Stimulated activated CD8-positive, alpha-beta memory T cell treated with anti-CD3 and anti-CD28 coated beads, Interleukin-7, amount 100 ng/mL, for 24 hours (primary cell): ENCODE measurements at places on chromosomes 1 and 21.

- no peak for DNase-seq
Measured at GRCh38 chr1:223077247-223077833, 65.7 kb downstream of the TLR5 start.

GRCh38 chr21:31803039-31804007 is 69.5 kb upstream of the HUNK start:
- no peak for DNase-seq

DNA sequence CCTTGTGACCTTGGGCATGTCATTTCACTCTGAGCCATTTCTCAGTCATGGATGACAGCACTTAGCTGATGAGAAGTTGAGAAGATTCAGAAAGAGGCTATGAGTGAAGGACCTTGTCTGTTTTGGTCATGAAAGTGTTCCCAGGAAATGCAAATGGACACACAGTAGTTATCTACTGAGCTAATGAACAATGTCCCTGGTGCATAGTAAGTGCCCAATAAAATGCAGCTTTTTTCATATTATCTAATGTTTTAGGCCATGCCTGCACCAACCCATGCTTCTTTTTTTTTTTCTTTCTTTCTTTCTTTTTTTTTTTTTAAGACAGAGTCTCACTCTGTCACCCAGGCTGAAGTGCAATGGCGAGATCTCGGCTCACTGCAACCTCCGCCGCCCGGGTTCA is 44.4 kb upstream of the EPB41 start:
- no peak for DNase-seq

GRCh38 chr1:160541622-160542302 is 18.7 kb upstream of the SLAMF6 start:
- no peak for DNase-seq

- no peak for DNase-seq
Measured at GRCh38 chr1:40851643-40852042, 10.5 kb downstream of the CITED4 start.

DNA sequence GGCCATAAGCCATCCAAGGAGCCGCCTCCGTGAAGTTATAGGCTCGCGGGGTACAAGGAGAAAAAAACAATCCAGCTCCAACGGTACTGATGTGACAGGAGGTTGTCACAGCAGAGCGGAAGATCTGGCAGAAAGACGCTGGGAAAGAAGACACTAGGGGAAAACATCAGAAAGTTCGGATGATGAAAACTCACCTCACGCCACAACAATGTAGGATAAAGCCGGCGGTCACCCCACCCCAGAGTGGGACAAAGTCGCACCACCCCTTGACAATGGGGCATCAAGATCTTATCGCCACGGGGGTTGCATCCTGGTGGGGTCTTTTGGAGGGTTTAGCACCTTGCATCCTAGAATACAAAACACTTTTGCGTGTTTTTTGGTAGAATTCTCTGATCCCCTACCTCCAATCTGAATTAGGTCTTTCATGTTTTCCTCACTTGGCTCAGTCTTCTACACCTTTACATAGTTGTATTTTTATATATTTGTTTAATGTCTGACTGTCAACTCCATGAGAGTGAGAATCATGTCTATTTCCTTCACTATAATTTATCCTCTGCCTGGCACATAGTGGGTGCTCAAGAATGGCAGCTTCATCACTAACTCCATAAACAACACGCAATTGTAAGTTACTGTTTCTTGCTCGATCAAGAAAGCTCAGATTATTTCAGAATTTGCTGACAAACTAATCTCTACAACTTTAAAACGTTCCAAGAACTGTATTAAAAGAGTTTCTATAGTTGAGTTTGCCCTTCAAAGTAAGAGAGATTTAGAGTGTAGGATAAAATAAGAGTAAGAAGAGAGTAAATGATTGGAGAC is 611 bp upstream of the ZSWIM5 start:
- DNase-seq = no peak

DNA sequence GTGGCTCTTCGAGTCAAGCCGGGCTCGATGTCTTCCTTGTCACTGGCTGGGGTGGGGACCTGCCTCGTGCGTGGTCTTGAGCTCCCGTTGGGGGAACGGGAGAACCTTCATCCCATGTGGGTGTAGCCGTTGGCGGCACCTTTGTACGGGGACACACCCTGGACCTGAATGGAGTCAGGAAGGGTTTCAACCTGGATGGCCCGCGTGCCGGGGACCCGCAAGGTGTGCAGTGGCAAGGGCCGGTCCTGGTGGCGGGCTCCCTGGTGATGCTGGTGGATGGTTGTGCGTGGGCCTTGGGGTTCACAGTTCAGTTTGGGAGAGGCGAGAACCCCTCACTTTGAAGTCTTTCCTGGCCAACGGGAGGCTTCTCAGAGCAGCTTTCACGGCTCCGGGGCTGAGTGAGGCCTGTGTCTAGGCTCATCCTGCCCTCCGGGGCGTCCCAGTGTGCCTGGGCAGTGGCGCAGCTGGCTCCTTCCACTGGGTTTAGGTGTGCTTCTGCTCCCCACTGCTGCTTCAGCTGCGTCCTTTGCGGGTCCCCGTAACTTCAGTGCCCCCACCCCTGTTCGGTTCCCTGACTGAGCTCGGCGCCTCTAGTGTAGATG is 11.4 kb downstream of the SKI start:
- DNase-seq = no peak
